Pons (tissue), 1 donor: ENCODE measurements at places on chromosomes 2 and 18.
A peak's percentile ranks its signal among the peaks of the same experiment; 100 is the strongest.

- no peak for DNase-seq
Measured at GRCh38 chr18:68548904-68549870, 165.7 kb downstream of the TMX3 start.

- DNase-seq = no peak
Measured at GRCh38 chr2:10238396-10238795, 64.3 kb upstream of the HPCAL1 start.

DNA sequence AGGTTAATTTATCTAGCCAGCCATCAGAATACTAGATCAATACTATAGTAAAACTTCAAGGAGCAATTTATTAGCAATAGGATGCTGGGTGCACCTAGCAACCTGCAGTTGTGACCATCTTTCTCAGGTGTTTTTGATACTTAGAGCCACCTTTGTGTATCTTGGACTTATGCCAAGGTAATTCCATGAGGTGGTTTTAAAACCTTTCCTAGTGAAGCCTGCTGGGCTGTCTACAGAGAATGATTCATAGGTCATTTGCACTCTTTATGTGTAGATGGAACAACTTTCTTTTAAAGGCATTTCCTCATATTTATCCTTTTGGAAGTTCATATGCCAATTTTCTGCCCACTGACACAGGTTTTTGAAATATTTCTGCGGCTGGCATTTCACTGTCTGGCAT, 1030.1 kb upstream of the POU3F3 start:
- no peak for DNase-seq

GRCh38 chr18:28267878-28268625, 91.1 kb upstream of the CDH2 start:
- DNase-seq = no peak

- no peak for DNase-seq
Measured at GRCh38 chr2:24579053-24579803, 88.2 kb downstream of the NCOA1 start.

DNA sequence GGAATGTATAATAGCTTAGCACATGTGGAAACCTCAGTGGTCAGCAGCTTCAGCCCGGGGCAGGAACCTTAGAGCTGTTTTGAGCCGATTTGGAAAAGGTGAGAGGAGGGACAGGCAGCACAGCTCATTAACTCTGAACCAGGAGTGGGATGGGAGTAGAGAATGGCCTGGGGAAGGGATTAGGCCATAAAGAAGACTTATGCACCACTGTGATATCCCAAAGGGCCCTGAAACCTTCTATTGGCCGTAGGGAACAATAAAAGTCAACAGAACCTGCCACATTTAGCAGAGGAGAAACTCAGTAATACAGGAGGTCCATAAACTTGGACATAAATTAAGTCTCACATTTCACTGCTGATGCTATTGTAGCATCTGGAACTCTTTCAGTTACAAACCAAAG, 124.2 kb upstream of the REV1 start:
- DNase-seq = no peak

DNA sequence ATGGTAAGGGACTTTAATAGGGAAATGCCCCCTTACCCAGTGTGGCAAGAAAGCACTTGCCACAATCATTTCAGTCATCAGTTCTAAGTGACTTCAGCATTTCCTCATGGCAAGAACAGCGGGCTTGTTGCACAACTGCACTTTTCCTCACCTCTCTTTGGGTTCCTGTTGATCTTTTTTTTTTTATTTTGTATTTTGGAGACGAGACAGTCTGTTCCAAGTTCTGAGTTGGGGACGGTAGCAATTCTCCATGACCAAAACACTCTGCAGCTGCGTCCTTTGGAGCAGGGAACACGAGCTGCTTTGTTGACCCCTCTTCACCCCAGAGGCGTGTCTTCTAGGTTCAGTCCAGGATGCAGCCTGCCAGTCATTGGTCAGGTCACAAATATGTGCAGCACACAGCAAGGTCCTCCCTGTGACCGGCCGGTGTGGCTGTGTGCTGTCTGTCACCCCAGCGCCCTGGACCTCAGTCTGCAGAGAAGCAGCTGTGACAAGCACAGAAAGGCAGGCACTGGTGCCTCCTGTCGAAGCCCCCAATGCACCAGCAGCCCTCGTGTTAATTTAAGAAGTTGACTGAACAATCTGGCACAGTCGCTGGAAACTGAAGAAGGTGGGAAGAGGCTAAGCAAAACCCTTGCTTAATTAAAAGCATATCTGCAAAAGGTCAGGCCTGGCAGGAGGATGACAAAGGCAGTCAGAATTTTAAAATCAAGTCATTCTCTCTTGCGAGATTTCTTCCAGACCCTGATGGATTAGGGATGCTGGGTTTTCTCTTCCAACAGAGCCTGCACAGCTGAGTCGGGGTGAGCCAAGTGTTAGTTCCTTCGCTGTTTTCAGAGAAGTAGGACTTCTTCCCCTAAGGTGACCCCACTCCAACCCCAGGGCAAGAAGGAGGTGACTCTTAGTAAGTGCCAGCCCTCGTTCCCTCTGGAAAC, 96.7 kb upstream of the COPS8 start:
- no peak for DNase-seq

GRCh38 chr2:234388591-234388990, 108.3 kb downstream of the ARL4C start:
- DNase-seq = no peak

DNA sequence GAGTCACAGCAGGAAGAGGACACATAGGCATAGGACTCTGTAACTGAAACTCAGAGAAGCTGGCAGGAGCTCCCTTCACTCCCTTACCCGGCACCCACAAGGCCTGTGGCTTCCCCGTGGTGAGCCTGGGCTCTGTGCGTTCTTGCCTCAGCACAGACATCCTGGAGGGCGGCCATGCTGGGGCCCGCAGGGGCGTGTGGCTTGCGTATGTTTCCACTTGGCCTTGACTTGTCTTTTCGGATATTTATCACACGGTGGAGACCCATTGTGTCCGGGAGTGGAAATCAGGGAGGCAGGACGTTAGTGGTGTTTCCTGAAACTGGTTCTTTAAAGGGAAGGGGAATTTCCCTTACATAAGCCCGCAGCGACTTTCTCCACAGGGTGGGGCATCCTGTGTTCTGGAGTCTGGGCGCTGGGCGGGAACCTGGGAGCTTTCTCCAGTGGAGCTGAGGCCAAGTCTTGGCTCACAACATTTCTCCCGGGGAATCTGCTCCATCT, 49.9 kb upstream of the EML6 start:
- DNase-seq = peak; percentile 55

DNA sequence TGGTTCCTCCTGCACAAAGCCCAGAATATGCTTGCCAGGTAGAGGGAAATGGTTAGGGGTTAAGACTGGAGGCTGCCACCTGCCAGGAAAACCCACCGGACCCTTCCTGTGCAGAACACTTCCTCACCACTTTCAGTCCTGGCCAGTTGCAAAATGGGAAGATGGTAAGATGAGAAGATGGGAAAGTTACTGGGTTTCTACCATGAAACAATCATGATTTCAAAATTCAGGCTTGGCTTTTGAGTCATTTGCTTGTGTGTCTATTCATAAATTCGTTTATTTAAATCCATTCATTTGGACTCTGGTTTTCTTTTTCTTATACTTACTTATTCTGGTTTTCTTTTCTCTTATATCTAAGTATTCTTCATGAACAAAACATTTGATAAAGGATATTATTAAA, 7.2 kb downstream of the BMP10 start:
- no peak for DNase-seq

GRCh38 chr2:175152242-175152641, 15.8 kb downstream of the ATF2 start:
- no peak for DNase-seq

DNA sequence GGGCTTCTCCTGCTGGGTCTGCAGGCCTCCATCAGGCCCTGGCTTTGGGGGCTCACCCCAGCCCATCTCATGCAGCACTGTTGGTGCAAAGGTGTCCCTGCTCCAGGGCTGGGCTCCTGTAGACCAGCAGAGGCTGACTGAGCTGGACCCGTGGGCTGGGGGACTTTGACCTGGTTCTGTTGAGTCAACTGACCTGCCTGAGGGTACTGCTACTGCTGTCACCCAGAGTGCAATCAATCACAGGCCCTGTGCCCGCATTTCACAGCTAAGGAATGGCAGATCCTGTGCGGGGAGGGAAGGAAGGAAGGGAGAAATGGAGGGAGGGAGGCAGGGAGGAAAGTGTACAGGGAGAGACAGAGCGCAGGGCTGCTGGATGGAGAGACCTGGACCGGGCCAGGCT, 136.8 kb downstream of the TPO start:
- DNase-seq = no peak

DNA sequence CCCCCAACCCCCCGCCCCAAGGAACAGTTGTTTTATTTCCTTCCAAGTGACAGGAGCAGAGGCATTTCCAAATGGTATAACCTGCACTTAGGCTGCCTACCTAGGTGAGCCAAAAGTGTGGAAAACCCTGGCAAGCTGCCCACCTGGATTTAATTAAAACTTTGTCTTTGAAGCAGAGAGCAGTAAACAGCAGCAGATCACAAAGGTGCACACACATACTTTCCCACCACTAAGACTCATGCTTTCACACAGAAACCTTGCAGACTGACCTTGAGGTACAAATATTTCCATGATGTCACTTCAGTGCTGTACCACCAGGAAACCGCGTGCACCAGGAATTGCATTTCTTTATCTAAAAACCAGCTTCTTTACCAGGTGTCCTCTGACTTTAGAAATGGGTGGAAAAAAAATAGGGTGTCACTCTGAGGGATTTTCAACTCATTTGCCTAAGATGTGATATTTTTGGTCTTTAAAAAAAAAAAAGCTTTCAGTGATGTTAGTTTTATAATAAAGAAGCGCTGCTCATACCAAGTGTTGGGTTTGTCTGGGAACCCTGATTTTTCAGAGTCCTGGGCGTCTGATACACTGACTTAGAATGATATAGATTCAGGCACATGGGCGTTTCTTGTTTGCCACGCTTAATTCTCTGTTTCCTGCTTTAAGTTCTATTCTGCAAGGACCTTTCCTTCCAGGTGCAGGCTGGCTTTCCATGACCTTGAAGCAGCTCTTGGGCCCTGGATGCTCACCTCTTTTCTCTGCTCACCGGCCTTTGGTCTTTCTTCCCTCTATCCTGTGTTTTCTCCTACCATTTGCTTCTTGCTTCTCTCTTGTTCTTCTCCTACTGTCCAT, 70.7 kb upstream of the BCL2L11 start:
- DNase-seq = no peak

DNA sequence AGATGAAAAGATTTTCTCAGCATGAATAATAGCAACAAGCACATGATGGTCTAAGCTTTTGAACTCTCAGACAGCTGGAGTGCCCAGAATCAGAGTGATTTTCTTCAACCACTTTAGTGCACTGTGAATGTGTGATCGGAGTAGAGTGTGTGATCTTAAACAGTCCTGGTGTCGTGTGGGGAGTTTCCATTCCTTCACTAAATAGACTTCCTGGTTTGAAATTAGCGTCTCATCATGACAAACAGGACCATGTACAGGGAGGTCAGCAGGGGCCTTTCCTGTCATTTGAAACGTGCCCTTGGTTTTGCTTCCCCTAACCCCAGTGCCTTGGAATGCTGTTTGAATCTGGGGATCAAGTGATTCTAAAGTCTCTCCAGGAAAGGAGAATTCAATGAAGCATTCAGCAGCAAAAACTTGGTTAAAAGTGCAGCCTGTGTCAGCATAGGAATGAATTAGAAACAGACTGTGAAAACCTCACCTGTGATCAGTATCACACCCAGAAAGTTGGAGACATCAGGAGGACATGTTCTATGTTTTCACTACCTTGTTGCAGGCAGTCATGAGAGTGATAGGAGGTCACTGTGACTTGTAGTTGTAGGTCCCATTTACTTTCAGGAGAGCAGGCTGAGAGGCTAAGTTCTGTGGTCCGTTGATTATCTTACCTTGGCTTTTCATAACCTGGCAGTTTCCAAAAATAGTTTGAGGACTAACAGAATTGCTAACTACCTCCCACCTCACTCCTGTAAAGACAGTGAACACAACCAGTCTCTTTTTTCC, 400.3 kb downstream of the MTX2 start:
- no peak for DNase-seq

DNA sequence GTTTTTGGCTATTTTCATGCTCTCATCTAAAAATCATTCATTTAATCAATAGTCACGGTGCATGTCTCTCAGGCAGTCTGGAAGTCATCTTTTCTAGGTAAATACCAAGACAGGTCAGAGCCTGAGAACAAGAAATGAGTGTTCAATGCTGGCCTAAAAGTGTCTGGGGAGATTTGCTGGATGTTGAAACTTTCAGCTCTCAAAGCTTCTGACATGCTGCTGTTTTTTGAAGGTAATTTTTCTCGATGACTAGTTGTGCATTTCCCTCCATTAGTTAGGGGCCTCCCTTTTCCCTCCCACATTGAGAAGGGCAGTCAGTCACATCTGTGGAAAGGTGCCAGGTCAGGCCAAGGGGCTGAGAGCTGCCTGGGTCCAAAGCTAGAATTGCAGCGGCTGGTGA, 115.6 kb downstream of the LPIN1 start:
- no peak for DNase-seq

DNA sequence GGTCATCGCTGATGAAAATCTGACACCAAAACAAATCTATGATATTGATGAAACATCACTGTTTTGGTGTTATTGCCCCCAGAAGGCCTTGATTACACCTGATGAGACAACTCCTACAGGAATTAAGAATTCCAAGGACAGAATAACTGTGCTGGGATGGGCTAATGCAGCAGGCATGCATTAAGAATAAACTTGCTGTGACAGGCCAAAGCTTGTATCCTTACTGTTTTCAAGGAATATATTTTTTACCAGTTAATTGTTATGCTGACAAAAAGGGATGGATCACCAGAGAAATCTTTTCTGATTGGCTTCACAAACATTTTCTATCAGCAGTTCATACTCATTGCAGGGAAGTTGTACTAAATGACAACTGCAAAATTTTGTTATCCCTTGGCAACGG, 278.2 kb downstream of the IKZF2 start:
- DNase-seq = no peak

GRCh38 chr2:72800492-72800891, 25.3 kb downstream of the EXOC6B start:
- DNase-seq = no peak

- DNase-seq = peak; percentile 90
Measured at GRCh38 chr2:85551698-85552678, 9.3 kb downstream of the GGCX start.

DNA sequence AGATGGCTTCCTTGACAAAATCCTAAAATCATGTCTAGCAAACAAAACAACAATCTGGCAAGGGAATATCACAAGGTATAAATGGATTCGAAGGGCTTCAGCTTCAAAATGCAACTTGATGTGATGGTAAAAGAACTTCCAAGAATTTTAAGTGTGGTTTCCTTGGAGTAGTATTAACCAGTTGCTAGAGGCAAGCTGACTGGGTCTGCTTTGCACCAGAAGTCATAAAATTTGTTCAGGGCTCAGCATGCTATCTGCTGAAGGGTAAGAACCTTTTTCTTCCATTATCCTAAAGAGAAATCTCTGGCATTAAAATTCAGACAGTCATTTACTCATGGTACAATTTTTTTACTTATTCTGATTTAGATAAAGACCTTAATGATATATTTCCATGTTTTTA, 516.7 kb downstream of the TXNL1 start:
- DNase-seq = no peak

DNA sequence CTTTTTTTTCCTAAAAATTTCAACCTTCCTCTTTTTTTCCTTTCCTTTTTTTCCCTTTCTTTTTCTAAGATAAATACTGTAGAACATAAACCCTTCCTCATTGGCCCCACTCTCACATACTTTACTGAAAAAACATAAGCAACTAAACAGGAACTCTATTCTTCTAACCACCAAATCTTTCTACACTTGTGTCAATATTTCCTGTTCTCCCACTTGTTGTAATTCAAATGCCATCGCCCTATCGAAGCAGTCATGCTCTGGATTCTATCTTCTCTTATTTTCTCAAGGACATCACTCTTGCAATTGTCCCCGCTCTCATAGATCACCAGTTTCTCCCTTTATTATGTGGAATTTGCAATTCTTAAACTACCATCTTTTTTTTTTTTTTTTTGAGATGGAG, 20.2 kb upstream of the SSB start:
- DNase-seq = no peak

GRCh38 chr2:64267699-64268098, 123.5 kb upstream of the PELI1 start:
- no peak for DNase-seq
